Epithelial cell of esophagus (primary cell): ENCODE measurements at places on chromosomes 7 and 10.

GRCh38 chr10:22420787-22421517, 75.7 kb downstream of the SPAG6 start:
- peak; percentile 16 for DNase-seq

DNA sequence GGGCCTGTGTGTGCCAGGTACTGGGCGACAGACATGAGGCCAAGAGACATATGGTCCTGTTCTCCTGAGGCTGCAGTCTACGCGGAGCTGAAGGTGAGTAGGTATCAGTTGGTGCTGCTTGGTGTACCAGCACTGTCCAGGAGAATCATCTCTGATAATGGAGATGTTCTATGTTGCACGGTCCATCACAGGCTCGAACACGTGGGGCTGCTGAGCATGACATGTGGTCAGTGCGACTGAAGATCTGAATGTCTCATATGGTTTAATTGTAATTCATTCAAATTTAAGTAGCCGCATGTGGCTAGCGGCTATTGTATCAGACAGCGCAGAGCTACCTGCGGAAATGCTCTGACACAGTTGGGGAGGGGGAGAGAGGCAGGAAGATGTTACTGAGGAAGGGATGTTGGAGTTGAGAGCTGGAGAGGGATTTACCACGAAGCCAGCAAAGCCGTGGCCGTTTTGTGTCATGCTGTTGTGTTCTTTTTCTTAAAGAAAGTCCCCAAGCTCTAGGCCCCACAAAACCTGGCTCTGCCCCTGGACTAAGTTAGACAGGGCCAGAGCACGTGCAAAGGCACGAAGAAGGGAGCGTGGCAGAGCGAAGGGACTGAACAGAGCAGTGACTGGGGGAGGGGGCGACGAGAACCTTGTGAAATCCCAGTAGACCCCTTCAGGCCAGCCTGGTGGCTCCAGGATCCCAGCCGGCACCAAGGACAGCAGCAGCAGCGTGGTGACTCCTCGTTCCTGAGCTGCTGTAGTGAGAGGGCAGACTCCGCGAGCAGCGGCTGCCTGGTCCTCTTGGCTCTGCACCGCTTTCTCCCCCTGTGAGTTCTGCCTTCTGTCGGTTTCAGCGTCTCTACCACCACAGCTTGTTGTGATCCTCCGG, 20.0 kb downstream of the SMKR1 start:
- DNase-seq, result peak; percentile 33

GRCh38 chr7:116801092-116801710, 61.2 kb upstream of the CAPZA2 start:
- DNase-seq, result peak; percentile 92

DNA sequence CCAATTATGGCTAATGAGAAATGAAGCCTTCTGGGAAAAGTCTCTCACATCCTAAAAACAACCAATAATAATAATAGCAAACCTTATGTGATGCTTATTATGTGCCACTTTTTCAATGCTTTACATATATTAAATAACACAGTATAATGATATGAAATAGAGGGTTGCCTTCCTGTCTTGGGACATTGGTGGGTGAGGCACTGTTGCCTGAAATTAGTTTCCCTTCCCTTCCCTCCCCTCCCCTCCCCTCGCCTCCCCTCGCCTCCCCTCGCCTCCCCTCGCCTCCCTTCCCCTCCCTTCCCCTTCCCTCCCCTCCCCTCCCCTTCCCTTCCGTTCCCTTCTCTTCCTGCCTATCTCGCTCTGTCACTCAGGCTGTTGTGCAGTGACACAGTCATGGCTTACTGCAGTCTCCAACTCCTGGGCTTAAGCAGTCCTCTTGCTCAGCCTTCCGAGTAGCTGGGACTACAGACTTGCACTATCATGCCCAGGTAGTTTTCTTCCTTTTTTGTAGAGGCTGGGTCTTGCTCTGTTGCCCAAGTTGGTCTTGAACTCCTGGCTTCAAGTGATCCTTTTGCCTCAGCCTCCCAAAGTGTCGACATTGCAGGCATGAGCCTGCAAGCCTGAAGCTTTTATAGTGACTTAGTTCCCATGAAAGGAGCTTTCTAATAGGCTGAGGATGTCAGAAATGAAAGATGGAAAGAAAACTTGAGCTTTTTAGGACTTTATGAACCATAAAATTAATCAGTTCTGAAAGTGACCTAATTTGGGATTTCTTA, 47.9 kb downstream of the PHTF2 start:
- no peak for DNase-seq

GRCh38 chr7:73761854-73762658, 8.0 kb downstream of the CLDN3 start:
- no peak for DNase-seq

- peak; percentile 56 for DNase-seq
Observed at GRCh38 chr10:106111246-106111645, 1053.3 kb downstream of the SORCS1 start.

DNA sequence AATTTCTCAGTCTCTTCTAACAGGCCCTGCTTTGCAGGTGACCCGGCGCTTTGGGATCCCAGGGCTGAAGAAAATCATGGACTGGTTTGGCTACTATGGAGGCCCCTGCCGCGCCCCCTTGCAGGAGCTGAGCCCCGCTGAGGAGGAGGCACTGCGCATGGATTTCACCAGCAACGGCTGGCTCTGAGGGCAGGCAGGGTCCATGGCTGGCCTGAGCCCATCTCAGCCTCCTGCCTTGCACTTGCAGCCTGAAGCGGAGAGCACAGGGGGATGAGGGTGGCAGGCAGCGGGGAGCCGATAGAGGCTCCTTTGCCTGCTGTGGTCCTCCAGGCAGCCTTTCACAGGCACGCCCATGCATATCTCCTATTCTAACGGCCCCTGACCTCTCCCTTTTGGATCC, 21.8 kb downstream of the MORN4 start:
- no peak for DNase-seq

DNA sequence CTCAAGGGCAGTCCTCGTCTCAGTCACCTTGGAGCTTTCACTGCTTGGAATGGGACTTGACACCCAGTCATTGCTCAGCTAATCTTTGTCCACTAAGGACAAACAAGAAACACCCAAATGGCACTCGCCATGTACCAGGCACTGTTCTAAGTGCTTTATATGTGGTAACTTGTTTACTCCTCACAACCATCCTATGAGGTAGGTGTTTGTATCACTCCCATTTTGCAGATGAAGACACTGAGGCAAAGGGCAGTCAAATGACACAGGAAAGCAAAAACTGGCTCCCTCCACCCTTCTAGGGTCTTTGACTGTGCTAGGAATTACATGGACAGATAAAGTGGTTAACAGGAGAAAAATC, 24.7 kb downstream of the DNAJB12 start:
- DNase-seq, result no peak

DNA sequence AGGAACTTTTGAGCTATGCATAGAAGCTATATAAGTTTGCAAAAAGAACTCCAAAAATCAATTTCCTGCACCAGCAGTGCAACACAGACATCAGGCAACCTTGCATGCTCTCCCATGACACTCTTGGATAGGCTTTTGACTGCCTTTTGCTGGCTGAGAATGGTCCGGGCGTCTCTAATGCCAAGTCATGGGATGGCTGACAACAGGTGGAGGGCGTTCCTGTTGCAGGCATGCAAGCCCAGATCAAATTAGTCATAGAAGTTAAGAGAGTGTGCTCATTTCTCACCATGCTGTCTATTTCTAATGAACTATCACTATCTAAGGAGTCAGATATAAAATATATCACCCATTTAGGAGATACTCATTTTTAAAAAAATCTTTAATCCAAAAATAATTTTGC, 8.4 kb downstream of the PLCE1 start:
- peak; percentile 43 for DNase-seq
